ENCODE measurements at places on chromosomes 6 and 20.

- no peak for DNase-seq
These were observed 10.9 kb upstream of the ANKEF1 start for GRCh38 chr20:10023911-10024310.

DNA sequence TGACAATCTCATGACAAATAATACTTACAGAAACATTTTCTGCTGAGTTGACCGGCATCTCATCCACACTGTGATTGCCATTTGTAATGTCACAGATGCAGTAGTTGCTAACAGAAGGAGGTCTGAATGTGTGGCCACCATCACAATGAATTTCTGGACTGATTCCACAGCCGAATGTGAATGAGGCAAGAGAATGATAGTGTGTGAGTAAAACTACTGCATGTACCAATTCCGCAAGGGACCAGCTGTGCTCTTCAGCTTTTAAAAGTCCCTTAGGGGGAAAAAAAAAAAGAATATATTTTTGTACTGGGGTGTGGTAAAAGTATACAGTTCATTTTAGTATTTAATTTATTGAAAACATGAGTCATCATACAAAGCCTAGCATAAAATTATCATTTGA is 96.2 kb downstream of the SESN1 start:
- DNase-seq = no peak

DNA sequence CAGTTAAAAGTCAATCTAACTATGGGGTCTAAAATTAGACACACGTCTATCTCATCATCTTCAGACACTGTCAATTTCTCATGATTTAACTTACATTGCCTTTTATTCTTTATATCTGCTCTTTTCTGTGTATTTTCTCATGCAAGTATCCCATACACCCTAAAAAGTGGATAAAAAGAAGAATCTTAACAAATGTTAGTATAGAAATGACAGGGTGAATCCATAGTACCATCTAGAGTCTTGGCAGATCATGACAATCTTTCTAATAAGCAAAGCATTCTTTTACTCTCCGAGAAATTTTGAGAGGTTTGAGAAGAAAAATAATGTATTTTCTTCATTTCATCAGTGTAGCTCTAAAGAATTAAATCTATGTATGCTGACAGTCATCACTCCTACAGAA is 382.7 kb downstream of the C6orf118 start:
- DNase-seq = no peak

DNA sequence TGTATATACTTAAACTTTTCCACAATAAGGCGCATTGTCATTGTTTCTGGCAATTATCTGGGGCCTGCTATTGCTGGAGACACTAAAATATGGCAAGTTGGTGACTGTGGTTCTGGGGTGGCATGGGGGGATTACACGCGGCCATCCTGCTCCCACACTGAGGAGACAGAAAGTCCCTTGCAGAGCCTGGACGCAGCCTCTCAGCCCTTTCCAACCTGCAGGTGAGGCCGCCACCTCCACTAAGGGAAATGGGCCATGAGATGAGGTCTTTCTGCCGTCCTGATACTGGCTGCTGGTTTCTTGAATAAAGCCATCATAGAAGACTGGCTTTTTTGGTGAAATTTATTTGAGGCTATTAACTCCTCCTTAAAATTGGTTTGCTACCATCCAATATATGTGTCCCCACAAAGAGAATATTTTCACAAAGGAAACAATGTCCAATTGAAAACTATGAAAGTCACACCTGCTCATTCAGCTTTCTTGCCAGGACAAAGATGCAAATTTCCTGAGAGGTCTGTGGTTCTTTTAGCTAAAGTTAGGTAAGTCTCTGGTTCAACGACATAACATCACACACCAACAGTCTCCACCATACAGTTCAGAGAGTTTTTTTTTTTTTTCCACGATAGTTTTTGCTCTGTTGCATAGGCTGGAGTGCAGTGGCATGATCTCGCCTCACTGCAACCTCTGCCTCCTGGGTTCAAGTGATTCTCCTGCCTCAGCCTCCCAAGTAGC is 13.0 kb downstream of the TXNDC5 start:
- DNase-seq = no peak

DNA sequence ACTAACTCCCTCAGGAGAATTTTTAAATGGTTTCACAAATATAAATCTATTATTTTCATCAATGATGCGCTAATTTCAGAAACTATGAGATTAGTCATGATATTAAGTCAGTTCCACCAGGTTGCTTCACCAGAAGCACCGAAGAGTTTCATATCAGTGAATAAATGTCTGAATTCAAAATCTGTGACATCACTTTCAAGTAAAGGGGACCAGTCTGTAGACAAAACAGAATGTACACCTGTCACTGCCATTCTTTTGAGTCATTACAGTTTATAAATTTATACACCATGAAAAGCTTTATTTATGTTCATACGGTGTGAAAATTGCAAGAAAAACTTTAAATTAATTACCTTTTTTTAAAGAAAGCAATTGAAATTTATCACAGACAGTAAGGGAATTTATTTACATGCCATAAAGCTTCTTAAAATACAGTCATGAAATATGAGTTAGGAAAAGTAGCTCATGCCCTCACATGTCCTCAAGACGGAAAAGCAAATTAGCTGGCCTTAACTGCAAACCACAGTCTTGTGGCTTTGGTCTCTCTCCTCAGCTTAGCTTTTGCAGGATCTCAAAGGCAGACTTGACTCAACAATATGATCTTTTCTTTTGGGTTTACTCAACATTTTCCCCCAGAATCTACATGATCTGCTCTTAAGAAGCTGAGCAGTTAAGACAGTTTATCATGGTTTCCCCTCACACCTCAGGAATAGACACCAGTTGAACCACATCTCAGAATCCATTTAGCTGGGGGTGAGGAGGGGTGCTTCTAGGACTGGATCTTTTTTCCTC is 177.7 kb upstream of the MCHR2 start:
- no peak for DNase-seq

DNA sequence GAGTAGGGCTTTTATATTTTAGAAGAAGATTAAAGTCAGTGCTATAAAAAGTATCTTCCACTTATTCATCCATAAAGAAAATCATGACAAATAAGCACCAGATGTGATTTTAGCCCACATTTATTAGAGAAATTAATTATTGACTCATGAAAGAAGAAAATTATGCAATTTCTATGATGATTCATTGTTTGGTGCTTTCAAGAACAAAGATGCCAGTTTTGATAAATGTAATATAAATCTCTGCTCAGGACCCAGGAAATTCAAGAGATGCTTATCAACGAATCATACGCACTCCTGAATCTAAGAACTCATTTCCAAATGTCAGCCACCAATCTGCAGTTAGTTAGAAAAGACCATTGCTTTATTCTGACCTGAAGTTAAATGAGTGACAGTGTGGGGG is 211.4 kb downstream of the ARHGAP18 start:
- DNase-seq = no peak

DNA sequence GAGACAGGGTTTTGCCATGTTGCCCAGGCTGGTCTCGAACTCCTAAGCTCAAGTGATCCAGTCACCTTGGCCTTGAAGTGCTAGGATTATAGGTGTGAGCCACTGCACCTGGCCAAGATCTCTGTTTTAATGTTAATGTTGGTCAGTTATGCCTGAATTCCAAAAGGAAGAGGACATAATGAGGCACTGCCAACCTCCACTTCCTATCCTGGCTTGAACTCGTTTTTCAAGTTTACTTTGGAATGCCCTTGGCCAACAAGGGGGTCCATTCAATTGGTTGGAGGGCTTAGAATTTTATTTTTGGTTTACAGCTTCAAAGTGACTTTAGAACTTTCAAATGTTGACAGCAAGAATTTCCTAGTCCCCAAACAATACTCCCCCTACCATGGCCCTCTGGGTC is 29.8 kb downstream of the DNAAF9 start:
- DNase-seq = no peak

GRCh38 chr6:95948324-95948723 is 67.5 kb upstream of the FUT9 start:
- DNase-seq = no peak

DNA sequence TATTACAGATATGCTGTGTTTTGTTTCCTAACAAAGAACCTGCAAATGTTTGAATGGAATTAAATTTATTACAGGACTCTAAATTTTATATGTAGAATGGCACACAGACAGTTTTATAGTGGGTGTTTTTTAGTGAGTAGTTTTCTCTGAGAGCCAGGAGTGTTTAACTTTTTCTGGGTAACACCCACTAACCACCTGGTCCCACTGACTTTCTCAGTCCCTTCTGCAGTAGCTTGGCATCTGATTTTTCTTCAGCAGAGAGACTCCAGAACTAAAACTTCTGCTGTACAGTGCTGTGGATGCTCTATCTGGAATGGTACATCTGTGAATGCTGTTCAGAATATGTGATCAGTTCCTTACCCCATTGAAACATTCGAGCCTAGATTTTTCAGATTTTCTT is 6.3 kb downstream of the YWHAB start:
- DNase-seq = no peak

DNA sequence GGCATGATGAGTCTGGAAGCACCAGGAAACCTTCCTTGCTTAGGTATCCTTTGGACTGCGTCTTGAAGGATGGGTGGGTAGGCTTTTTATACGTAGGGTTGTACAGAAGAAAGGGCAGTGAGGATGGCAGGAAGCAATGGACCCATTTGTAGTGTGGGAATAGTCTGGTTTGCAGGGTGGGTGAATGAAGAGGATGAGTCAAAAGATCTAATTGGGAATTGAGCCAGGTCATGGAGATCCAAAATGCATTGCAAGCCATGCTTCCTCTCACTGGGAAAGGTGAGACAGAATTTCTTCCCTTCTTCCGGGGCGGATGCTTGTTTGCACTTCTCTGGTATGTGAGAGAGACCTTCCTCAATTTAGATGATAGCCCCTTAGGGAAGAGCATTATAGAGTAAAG is 10.1 kb upstream of the BTBD3 start:
- no peak for DNase-seq

DNA sequence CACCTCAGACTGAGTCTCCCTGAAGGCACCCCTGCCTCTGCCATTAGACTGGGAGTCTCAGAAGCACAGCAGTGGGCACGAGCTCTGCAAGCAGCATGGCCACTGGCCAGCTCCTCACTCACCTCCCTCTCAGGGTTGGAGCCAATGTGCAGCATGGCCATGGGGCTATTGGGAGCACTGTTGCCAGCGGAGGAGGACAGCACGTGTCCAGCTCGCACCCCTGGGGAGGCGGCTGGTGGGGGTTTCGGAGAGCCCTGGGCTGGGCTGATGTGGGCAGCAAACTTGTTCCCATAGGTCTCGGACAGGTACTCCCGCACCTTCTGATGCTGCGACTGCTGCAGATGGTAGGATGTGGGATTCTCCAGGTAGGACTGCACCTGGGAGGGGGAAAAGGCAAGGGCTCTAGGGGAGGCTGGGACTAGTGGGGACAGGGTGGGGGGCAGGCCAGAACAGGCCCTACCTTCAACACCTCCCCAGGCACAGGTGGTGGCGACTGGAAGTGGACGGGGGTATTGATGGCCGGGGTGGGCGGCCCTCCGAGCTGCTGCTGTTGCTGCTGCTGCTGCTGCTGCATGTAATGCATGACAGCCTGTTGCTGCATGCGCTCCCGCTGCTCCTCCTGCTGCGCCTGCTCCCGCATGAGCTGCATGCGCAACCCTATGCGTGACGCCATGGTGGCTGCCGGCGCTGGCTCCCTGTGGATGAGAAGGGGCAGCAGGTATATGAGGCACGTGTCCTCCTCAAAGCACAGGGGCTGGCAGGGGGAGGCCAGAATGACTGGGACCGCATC is 44.7 kb downstream of the TFEB start:
- DNase-seq = peak; percentile 38

DNA sequence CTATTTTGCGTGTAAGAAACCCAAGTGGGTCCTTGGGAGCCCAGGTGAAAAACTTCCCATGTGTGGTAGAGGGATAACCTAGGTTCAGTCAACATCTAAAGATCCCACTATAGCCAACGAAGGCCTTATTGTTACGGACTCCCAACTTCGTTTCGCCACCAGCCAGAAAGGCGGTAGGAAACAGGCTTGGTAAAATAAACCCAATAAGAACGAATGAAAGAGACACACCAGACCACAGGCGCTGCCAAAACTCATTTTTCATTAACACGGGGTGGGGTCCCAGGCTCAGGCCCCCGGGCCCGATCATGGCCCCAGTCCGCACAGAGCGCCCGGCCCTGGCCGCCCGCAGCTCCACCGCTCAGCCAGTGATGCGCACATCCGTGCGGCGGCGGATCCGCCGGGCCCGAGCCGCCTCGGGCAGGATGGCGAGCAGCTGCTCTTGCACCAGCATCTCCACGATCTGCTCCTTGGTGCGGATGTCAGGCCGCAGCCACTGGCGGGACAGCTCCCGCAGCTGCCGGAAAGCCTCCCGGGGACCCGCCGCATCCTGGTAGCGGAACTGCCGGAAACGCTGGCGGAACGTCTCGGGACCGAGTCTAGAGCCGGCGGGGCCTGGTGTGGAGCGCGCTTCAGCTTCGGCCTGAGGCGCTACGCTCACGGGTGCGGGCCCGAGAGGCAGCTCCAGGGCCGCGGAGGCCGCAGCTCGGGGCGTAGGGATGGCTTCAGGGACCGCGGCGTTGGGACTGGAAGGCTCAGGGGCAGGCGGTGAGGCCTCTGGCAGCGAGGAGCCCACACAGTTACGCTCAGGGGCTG is 709 bp downstream of the SCAND1 start:
- DNase-seq = peak; percentile 64

DNA sequence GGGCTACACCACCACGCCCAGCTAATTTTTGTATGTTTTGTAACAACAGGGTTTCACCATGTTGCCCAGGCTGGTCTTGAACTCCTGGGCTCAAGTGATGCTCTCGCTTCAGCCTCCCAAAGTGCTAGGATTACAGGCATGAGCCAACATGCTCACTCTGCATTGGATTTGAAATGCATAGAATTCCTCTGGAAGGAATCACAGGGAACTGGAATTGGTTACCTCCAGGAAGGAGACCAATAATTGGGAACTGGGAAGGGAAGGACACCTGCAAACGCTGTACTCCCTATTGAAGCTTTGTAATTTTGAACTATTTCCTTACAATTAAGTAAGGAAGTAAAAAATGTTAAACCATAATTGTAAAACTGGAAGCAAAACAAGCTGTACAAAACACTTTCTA is 12.3 kb upstream of the TP53INP2 start:
- DNase-seq = no peak

DNA sequence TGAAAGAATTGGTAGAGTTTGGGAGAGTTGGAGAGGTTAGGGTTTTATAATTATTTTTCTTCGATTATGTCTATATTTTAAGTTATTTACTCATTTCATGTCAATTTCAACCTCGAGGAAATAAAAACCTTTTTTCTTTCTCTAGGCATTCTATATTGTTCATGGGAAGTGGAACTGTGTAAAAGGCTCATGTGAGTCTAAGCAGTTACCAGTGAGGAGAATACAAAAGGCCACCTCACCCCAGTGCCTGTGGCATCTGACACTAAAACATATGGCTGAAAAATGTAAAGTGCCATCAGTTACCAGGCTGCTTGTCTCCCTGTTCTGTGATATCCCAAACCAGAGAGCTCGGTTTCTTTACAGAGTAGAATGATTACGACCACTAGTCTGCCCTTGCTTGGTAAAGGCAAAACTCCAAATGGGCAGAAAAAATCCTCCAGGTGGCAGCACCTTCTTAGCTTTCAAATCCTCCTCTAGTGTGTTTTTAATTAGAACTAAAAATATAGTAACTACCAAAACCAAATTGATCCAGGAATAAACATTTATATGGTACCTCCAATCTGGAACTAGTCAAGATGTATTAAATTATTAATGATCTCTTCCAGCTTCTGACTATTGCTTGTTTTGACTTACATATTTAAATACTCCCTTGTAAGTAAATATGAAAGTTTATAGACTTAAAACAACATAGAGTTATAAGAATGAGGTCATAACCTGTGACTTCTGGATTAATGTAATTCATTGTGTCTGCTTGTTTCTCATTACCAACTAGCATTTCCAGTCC is 122.6 kb upstream of the MCHR2 start:
- no peak for DNase-seq

- DNase-seq = no peak
These were observed 21.5 kb downstream of the VNN2 start for GRCh38 chr6:132736239-132736638.

- DNase-seq = no peak
These were observed 9.0 kb downstream of the CST9 start for GRCh38 chr20:23596579-23597250.

Data from Right ventricle myocardium superior (tissue), 1 donor.